ENCODE measurements at places on chromosomes 3 and 15. TPM values are rescaled to one million over a fixed set of nuclear protein-coding genes. Genes with fewer than 3 reads are reported as not detected.

FILIP1L gene
- polyA plus RNA-seq, result 0.65 TPM

TMCO5A gene
- not detected for polyA plus RNA-seq

DPH6 gene
- 21.2 TPM for polyA plus RNA-seq

ANAPC13 gene
- polyA plus RNA-seq, result 80.4 TPM

TM4SF1 gene
- not detected for polyA plus RNA-seq

RTP1 gene
- polyA plus RNA-seq, result not detected
